ENCODE measurements at places on chromosomes 1 and 21. TPM values are rescaled to one million over a fixed set of nuclear protein-coding genes. Genes with fewer than 3 reads are reported as not detected.

GRCh38 chr1:159068886-159069285 is 7.7 kb downstream of the AIM2 start:
- DNase-seq, result no peak

- no peak for DNase-seq
Measured at GRCh38 chr1:115351143-115351542, 13.1 kb upstream of the NGF start.

DNA sequence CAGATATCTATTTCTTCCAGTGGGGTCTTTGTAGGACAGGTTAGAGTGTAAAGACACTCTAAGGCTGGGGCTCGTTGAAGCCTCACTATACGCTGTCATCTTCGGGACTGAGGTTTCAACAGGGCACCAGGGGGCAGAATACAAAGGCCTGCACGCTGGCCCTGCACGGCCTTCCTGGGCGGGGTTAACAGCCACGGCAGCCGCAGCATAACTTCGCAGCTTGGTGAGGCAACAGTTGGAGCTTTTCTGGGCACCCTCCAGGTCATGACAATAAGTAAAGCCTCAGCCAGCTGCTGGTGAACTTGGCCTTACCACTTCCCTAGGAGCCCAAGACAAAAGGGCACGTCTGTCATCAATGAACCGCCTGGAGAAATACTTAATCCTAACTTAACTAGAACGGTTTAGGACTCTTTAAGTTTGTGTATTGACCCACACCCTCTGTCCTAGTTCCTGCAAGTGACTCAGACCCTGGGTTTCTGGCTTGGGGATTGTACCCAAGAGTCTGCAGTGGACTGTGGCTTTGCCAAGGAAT is 2.3 kb upstream of the RUNX1 start:
- DNase-seq, result peak; percentile 73

GRCh38 chr1:230407351-230407750 is 18.8 kb downstream of the PGBD5 start:
- no peak for DNase-seq

DNA sequence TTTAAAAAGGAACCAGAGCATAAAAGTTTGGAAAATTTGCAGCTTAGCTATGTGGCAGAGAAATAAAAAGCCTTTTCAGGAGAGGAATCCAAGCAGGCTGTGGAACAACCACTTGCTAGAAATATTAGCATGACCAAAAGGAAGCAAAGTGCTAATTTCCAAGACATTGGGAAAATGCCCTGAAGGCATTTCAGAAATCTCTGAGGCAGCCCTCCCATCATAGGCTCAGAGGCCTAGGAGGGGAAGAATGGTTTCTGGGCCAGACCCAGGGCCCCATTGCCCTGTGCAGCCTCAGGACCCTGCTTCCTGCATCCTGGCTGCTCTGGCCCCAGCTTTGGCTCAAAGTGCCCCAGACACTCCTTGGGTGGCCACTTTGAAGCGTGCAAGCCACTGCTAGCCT is 56.8 kb downstream of the TENT5C start:
- no peak for DNase-seq

- DNase-seq, result no peak
Measured at GRCh38 chr21:27769763-27770162, 802.9 kb upstream of the ADAMTS5 start.

- peak; percentile 39 for DNase-seq
Measured at GRCh38 chr1:85894651-85895050, 186.4 kb upstream of the ZNHIT6 start.

Gene CASZ1
- total RNA-seq, result 6.3 TPM

- no peak for DNase-seq
Measured at GRCh38 chr1:17027403-17027802, 15.7 kb upstream of the ATP13A2 start.

DNA sequence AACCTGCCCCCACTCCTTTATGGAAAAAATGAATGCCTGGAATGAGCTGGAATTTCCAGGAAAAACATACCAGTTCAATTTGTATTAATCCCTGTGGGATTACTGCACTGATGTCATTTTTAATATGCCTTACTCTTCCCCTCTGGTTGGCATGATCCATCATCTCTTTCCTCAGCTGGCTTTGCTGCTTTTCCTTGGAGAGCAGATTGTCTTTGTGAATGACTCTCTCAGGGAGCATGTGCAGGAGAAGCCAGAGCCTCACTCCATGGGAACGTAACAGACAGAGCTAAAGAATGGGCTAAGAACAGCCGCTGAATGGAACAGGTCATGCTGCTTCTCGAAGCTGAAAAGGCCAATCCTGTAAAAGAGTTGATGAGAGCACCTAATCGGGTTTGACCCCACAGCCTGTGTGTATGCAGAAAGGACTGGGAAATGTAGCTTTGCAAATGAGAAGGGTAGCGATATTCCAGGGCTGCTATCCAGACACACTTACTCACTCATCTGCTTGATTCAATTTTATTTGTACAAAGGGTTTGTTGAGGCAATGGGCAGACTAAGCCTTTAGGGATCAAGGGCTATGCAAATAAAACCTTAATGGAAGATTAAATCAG is 20.7 kb downstream of the PHC2 start:
- no peak for DNase-seq

GRCh38 chr1:204616641-204617040 is 68.9 kb downstream of the LRRN2 start:
- DNase-seq, result no peak

Gene SYNC
- total RNA-seq, result 0.49 TPM

GRCh38 chr1:169013821-169014220 is 92.7 kb upstream of the ATP1B1 start:
- DNase-seq, result no peak

Gene TRNP1
- 4.2 TPM for total RNA-seq

- no peak for DNase-seq
Measured at GRCh38 chr1:86875722-86876121, 38.2 kb downstream of the SELENOF start.

DNA sequence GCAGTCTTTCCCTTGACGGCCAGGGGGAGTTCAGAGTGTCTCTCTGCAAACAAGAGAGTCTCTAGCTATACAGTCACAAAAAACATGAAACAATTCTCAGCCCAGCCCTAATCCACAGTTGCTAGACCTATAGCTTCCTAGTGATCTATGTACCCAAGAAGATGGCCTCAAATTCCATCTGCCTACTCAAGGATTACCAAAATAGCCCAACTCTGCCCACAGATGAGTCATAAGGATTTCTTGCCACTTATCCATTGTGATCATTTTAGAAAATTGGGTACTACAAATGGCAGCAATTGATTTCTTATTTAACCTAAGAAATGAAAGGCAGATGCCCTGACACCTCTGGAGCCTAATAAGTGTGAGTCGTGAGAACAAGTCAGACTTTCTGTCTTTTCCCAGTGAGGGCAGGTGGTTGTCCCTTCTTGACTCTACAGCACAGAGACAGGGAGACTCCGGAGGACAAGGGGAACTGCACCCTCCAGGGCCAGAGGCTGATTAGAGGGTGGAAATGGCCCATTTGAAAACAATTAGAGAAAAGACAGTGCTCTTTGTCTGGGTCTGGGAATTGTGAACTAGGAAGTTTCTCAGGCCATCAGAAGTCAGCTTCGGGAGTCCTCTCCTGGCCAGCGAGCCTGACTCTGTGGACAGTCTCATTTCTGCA is 65.4 kb downstream of the ABCA4 start:
- DNase-seq, result no peak

DNA sequence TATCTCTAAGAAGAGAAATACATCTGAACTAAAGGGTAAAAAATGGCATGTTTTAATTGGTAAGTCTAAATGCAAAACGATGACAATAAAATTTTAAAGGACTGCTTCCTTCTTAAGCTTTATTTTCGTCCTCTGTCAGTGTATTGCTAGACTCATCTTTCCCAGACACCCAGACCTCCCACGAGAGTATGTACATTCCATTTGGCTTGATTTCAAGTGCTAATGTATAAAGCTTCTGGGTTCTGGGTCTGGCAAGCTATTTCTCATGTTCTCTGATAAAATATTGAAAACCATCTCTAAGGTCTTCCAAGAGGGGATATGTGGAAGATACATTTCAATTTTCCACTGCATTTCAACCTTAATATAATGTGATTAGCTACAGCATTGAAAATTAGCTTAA is 24.6 kb upstream of the SLC2A1 start:
- DNase-seq, result no peak

Gene FOXD3
- total RNA-seq, result 0.26 TPM

DNA sequence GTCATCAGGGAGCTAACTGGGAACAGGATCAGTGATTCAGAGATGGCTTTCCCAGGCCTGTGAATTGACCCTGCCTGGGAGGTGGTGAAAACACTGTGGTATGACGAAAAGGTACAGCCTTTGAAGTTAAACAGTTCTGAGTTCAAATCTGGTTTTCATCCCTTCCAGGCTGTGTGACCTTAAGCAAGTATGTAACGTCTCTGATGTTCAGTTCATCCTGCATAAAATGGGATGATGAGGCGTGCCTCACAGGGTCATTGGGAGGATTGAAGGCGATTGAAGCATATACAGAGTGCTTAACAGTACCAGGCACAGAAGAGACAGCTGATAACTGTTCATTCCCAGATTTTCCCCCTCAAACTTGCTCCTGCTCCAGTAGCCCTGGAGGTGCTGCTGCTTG is 11.0 kb downstream of the KCNC4 start:
- no peak for DNase-seq

DNA sequence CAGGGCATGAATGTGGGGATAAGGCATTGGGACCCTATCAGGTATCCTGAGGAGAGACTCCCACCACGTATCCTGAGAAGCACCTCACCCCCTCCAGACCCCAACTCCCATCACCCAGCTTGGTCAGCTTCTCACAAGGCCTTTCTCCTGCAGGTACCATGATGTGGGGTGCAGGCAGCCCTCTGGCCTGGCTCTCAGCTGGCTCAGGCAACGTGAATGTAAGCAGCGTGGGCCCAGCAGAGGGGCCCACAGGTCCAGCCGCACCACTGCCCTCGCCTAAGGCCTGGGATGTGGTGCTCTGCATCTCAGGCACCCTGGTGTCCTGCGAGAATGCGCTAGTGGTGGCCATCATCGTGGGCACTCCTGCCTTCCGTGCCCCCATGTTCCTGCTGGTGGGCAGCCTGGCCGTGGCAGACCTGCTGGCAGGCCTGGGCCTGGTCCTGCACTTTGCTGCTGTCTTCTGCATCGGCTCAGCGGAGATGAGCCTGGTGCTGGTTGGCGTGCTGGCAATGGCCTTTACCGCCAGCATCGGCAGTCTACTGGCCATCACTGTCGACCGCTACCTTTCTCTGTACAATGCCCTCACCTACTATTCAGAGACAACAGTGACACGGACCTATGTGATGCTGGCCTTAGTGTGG is 1.3 kb downstream of the GPR3 start:
- DNase-seq, result no peak

- DNase-seq, result no peak
Measured at GRCh38 chr1:223682502-223682901, 17.0 kb upstream of the CAPN8 start.

- no peak for DNase-seq
Measured at GRCh38 chr1:20141466-20141865, 2.3 kb downstream of the PLA2G2F start.

GRCh38 chr1:4692437-4692836 is 38.0 kb downstream of the AJAP1 start:
- no peak for DNase-seq

- DNase-seq, result no peak
Measured at GRCh38 chr1:160911441-160911840, 26.5 kb upstream of the ITLN1 start.

DNA sequence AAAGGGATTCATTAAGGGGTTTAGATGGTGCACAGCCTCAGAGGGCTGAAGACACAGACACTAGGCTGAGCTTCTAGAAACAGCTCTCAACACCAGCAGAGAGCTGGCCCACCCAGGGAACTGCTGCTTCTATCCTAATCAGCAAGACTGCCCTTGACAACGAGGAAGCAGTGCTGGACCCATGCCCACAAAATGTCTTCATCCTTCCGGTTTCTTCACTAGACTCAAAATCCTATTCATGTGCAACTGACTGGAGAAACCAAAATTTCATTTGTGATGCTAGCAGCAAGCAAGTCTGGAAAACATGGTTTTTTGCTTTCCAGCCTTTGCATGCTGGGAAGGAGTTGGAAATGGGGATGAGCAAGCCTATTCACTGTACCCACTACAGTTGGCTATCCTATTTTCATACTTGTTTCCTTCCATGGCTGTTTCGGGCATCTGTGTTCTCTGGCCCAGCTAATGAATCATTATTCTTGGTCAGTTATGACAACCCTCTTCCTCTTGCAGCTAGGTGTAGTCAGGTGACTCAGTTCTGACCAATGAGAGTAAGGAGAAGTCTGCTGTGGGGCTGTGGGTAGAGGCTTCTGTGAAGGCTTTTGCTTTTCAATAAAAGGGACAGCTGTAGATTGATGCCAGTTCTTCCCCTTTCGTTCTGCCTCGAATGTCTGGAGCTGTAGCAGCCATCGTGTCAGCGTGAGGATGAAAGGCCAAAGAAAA is 14.6 kb upstream of the TMEM61 start:
- DNase-seq, result no peak

GRCh38 chr1:193318347-193318746 is 131.9 kb upstream of the B3GALT2 start:
- DNase-seq, result no peak

All from endothelial cell (in vitro differentiated cells).